ENCODE measurements at places on chromosomes 6 and 20.

GRCh38 chr6:123024976-123025375 lies 28.9 kb downstream of the CLVS2 start:
- DNase-seq, result no peak

DNA sequence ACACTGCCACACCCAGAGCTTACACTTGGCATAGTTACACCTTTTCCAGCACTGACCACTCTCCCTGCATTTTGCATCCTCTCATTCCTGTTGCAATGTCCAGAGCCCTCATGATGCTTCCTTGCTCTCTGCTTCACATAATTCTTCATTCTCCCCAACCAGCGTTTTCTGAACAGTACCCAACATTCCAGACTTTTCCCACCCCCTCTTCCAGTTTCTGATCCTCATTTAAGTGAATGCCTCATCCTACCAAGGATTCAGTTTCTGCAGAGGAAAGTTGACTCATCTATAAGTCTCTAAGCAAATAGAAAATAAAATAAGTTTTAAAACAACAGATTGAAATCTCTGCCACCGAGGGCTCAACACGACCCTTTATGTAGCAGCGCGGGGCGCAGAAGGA lies 321.3 kb upstream of the TCF21 start:
- DNase-seq, result peak; percentile 24

DNA sequence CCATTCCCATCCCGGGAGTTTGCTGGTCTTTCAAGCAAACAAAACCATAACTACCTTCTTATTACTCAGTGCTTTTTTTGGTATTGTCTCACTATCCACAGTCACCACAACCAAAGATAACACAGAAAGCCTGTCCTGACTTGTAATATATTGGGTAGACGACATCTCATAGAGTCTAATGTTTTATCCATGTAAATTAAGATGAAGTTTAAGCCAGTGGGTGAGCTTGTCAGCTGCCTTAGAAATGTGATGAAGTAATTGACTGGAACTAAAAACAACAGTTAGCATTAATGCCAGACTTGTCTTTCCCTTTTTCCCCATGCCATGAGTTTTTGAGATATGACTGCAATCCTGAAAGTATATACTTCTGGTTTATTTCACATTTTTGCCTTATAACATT lies 282.7 kb upstream of the PRDM1 start:
- DNase-seq, result peak; percentile 18

DNA sequence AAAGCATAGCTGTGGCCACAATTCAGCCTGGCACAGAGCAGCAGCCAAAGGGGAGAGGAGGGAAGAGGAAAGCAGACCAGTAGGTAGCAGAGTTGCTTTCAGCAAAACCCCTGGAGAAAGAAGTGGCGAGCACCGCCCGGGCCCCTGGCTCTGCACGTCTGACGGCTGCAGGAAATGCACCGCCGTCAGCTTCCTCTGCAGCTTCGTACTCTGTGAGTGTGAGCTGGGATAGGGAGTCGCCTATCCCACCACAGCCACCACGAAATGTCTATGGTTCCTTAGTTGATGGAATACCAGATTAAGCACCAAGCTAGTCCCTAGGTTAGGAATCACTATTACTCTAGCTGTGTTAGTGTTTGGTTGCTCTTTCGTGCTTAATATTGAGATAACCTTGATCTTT lies 79.9 kb upstream of the NAA20 start:
- DNase-seq, result no peak

GRCh38 chr6:110590821-110591351 lies 114.5 kb upstream of the SLC22A16 start:
- peak; percentile 6 for DNase-seq
